ENCODE measurements at places on chromosomes 13 and 19.

DNA sequence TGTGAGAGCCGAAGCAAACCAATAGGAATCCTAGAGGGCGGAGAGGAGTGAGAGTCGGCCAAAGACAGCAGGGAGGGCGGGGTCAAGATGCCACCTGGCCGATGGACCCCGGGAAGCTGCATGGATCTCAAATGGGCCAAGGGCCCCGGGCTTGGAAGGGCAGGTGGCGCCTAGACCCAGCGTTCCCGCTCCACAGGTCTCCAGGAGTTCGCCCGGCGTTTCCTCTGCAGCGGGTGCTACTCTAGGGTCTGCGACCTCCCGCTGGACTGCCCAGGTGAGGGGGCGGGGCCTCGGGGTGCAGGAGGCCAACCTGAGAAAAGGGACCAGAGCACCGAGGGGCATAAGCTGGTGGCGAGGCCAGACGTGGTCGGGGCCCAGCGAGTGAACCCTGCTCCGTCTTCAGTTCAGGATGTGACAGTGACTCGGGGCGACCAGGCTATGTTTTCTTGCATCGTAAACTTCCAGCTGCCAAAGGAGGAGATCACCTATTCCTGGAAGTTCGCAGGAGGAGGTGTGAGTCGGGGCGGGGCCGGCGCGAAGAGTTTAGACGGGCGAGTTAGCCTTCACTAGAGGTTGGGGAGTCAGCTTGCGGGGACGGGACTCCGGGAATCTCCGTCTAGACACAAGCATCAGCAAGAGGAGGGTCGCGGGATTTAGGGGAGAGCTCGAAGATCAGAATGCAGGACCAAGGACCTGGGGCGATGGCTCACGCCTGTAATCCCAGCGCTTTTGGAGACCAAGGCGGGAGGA is 9.9 kb downstream of the SPACA6 start:
- peak overlapping the region; percentile 31 for H3K27ac ChIP-seq
- H3K27me3 ChIP-seq = peaks cover 10% of the 10 kb centered on the region

- no peak overlapping the region for H3K4me3 ChIP-seq
- H3K36me3 ChIP-seq = no peaks in the 10 kb centered on the region
- peaks cover 10% of the 10 kb centered on the region for H3K4me1 ChIP-seq
These were observed 9.2 kb downstream of the KANK3 start for GRCh38 chr19:8333767-8334457.

DNA sequence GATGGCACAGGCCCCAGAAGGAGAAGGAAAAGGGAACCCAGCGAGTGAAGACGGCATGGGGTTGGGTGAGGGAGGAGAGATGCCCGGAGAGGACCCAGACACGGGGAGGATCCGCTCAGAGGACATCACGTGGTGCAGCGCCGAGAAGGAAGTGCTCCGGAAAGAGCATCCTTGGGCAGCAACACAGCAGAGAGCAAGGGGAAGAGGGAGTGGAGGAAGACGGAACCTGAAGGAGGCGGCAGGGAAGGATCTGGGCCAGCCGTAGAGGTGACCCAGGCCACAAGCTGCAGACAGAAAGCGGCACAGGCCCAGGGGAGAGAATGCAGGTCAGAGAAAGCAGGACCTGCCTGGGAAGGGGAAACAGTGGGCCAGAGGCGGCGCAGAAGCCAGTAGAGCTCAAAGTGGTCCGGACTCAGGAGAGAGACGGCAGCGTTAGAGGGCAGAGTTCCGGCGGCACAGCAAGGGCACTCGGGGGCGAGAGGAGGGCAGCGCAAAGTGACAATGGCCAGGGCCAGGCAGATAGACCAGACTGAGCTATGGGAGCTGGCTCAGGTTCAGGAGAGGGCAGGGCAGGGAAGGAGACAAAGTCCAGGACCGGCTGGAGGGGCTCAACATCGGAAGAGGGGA is 1.1 kb downstream of the PPP1R12C start:
- peak overlapping the region; percentile 91 for H3K27ac ChIP-seq
- H3K4me1 ChIP-seq = peaks cover 36% of the 10 kb centered on the region
- DNase-seq = peak; percentile 77

GRCh38 chr19:29491995-29492577 is 33.7 kb upstream of the VSTM2B start:
- no peaks in the 10 kb centered on the region for H3K36me3 ChIP-seq
- H3K4me3 ChIP-seq = no peak overlapping the region
- no peaks in the 10 kb centered on the region for H3K4me1 ChIP-seq
- no peak overlapping the region for H3K27ac ChIP-seq

GRCh38 chr13:35767256-35767976 is 290.9 kb upstream of the MAB21L1 start:
- H3K4me3 ChIP-seq = no peak overlapping the region
- no peak overlapping the region for H3K27ac ChIP-seq
- no peaks in the 10 kb centered on the region for H3K36me3 ChIP-seq
- H3K4me1 ChIP-seq = no peaks in the 10 kb centered on the region
- DNase-seq = no peak

DNA sequence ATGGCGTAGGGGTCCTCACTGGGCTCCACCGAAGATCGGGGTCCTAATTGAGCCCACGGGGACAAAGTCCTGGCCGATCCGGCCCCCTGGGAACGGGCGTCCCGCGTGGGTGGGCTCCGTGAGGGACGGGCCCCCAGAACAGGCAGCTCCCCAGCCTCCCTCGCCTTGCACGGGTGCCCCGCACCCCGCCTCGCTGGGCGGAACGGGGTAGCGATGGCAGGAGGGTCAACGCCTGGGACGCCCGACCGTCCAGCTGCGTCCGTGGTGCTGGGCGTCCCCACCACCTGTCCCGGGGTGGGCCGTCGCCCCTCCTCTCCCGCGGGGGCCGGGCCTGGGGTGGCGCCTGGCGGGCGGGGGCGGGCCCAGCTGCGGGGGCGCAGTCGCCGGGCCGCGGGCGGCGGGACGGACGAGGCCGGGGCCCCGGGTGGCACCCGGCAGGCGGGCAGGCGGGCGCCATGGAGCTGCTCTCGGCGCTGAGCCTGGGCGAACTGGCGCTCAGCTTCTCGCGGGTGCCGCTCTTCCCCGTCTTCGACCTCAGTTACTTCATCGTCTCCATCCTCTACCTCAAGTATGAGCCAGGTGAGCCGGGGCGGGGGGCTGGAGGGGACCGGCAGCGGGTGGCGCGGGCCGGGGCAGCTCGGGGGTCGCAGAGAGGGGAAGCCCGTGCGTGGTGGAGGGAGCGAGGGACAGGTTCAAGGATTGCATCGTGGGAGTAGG is at the start of gene TMEM38A:
TMEM38A (plus strand) TSS at position 377 of the 717 bp plus-strand sequence; CDS start at position 456, 79 bp downstream.
- H3K4me3 ChIP-seq = peak within 1 kb of the TSS; percentile 98
- peak; percentile 53 for DNase-seq
- peak within 1 kb of the TSS; percentile 98 for H3K27ac ChIP-seq
- peaks cover 14% of the 10 kb centered on the region for H3K27me3 ChIP-seq
- H3K36me3 ChIP-seq = peaks cover 20% of the 10 kb centered on the region

DNA sequence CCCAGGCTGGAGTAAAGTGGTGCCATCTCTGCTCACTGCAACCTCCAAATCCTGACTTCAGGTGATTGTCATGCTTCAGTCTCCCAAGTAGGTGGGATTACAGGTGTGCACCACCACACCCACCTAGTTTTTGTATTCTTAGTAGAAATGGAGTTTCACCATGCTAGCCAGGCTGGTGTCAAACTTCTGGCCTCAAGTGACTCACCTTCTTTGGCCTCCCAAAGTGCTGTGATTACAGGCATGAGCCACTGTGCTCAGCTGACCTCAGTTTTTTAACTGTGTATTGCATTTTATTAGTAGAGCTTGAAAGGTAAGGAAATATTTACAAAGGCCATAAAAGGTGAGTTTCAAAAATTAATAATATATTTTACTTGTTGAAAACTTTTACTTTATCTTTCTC is 2.3 kb downstream of the ZNF726 start:
- peaks cover 68% of the 10 kb centered on the region for H3K36me3 ChIP-seq
- H3K27ac ChIP-seq = no peak overlapping the region
- no peak overlapping the region for H3K4me3 ChIP-seq

DNA sequence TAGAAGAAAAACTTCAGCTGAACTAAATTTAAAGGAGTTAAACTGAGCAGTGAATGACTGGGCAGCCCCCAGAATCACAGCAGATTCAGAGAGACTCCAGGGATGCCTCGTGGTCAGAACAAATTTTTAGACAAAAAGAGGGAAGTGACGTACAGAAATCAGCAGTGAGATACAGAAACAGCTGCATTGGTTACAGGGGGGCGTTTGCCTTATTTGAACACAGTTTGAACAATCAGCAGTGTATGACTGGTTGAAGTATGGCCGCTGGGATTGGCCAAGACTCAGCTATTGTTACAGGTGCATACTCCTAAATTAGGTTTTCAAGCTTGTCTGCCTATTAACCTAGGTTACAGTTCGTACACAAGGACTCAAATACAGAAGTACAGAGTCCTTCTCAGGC is 2.2 kb upstream of the SPRYD7 start:
- no peaks in the 10 kb centered on the region for H3K27me3 ChIP-seq
- H3K27ac ChIP-seq = no peak overlapping the region
- peaks cover 15% of the 10 kb centered on the region for H3K4me1 ChIP-seq

GRCh38 chr13:94192431-94192975 is 287.0 kb downstream of the DCT start:
- DNase-seq = no peak
- H3K27ac ChIP-seq = no peak overlapping the region
- no peaks in the 10 kb centered on the region for H3K4me1 ChIP-seq
- H3K36me3 ChIP-seq = no peaks in the 10 kb centered on the region
- no peaks in the 10 kb centered on the region for H3K27me3 ChIP-seq

DNA sequence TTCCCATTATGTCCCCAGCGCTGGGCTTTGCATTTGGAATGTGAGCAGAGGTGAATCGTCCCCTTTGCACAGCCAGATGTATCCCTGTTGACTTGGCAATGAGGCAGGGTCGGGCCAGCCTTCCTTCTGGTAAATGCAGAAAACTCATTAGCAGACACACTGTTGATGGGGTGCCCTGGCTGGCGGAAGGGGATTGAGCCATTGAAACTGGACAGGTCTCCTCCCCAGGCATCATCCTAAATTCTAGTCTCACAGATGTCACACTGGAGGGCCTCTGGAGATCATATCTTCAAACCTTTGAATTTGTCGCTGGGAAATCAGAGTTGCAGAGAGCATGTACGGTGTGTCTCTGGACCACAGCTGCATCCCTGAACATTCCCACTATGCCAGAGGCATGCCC is 219.5 kb upstream of the TSHZ3 start:
- no peaks in the 10 kb centered on the region for H3K36me3 ChIP-seq
- H3K27ac ChIP-seq = no peak overlapping the region
- no peaks in the 10 kb centered on the region for H3K4me1 ChIP-seq
- H3K4me3 ChIP-seq = no peak overlapping the region

DNA sequence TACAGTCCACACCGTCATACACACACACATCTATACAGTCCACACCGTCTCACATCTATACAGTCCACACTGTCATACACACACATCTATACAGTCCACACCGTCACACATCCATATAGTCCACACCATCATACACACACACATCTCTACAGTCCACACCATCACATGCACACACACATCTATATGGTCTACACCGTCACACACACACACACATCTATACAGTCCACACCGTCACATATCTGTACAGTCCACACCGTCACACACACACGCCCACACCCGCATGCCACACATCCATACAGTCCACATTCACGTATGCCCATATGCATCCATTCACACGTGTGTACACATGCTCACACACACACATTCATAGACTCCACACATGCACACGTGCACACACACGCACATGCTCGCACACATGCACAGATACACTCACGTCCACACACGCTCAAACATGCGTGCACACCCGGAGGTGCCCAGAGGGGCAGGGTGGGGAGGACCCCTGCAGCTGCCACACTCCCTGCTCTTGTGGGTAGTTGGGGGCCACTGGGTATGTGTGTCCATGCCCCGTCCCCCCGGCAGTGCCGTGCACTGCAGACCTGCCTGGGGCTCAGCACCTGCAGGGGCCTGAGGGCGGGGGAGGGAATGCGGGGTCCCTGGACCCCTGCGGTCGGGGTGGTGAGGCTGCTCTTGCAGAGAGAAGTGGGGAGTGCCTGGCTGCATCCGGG is 29.2 kb downstream of the PIAS4 start:
- H3K27ac ChIP-seq = no peak overlapping the region
- no peaks in the 10 kb centered on the region for H3K27me3 ChIP-seq
- H3K4me1 ChIP-seq = no peaks in the 10 kb centered on the region
- H3K36me3 ChIP-seq = peaks cover 8% of the 10 kb centered on the region
- DNase-seq = no peak

DNA sequence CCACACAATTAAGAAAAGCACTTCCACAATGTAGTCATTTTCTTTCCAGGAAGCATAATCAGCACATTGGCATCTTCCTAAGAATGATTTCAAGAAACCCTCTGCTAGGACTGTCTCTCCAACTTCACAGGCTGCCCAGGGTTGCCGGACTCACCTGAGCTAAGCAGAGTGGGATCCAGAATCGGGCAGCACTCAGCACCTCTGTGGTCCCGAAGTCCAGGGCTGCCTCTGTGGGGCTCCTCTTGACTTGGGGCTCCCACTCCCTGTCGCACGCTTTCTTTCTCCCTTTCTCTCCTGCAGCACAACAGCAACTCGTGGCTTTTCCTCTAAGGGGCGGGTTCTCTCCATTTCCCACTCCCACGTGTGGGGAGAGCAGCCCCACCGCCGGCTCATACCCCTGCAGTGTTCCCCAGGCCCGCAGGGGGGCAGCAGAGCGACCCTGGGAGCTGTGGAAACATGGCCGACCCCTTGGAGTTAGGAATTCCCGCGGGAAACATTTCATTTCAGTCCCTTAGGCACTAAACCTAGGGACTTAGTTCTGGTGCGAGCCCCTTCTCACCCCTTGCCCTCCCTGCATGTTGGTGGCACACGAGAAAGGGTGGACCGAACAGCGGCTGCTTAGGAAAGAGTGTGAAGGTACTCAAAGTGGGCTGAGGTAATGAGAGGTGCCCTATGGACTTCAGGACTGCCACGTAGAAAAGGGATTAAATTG is at the start of gene TMEM272:
TMEM272 (minus strand) TSS at position 316 of the 712 bp plus-strand sequence. CDS start 6,647 bp downstream, outside the sequence.
- H3K27ac ChIP-seq = no peak within 1 kb of the TSS
- no peaks in the 10 kb centered on the region for H3K36me3 ChIP-seq
- peak within 1 kb of the TSS; percentile 12 for H3K4me3 ChIP-seq
- peaks cover 10% of the 10 kb centered on the region for H3K4me1 ChIP-seq

DNA sequence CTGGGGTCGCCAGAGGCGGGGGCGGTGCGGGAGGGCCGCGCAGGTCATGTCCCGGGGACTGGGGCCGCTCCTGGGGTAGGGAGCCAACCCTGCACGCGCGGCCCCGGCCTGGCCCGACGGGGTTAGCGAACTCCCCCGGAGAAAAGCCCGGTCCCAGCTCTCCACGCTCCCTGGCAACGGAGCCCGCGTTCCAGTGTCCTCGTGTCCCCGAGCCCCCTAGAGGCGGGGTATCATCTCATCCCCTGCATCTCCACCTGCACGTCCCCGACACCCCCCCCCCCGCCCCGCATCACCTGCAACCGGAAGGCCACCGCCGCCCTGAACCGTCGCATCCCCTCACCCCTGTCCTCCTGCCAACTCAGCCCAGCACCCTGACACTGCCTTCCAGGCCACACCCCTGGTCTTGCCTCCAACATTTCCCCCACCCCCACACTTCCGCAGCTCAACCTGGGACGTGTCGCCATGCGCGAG is 2.7 kb downstream of the WDR88 start:
- H3K27me3 ChIP-seq = no peaks in the 10 kb centered on the region
- peak; percentile 74 for DNase-seq
- peak overlapping the region; percentile 29 for H3K4me3 ChIP-seq
- peaks cover 6% of the 10 kb centered on the region for H3K4me1 ChIP-seq
- peaks cover 6% of the 10 kb centered on the region for H3K36me3 ChIP-seq
- no peak overlapping the region for H3K27ac ChIP-seq

GRCh38 chr19:1105008-1105872 is 1.4 kb downstream of the GPX4 start:
- H3K4me3 ChIP-seq = peak overlapping the region; percentile 70
- H3K27ac ChIP-seq = peak overlapping the region; percentile 15
- no peak for DNase-seq
- H3K4me1 ChIP-seq = peaks cover 26% of the 10 kb centered on the region

- peak overlapping the region; percentile 87 for H3K4me3 ChIP-seq
- H3K27me3 ChIP-seq = no peaks in the 10 kb centered on the region
- H3K27ac ChIP-seq = no peak overlapping the region
- no peak for DNase-seq
- peaks cover 26% of the 10 kb centered on the region for H3K4me1 ChIP-seq
These were observed 1.9 kb downstream of the CDK8 start for GRCh38 chr13:26255691-26256277.

Data from activated CD8-positive, alpha-beta memory T cell treated with anti-CD3 and anti-CD28 coated beads, Interleukin-2, amount 10 ng/mL, durations not matched to agents 7 days and 5 days (primary cell).